CD4-positive, alpha-beta T cell treated with Interleukin-4 for 1 hour (primary cell): ENCODE measurements at places on chromosomes 11 and 22.
A peak's percentile ranks its signal among the peaks of the same experiment; 100 is the strongest.

DNA sequence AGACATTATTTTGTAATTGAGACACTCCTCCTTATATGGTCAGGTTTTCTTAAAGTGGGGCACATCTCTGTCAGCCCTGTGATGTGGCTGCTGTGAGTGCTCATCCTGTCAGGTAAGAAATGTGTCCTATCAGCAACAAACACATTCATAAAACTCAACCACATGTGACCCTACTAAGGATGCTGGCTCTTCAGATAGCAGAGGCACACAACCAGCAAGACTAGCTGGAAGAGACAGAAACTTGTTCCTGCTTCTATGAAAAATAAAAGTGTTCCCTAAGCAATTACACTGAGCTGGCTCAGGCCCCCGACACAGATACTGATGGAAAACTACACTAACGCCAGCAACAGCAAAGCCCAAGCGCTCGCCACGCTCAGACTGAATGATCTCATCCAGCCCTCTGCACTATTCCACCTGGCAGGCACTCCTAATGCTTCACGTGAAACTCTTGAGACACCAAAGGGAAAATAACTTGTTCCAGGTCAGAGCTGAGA is 49.8 kb upstream of the CYP2D6 start:
- peak; percentile 80 for DNase-seq

GRCh38 chr22:39674536-39674935 is 104.0 kb downstream of the CACNA1I start:
- DNase-seq: no peak

DNA sequence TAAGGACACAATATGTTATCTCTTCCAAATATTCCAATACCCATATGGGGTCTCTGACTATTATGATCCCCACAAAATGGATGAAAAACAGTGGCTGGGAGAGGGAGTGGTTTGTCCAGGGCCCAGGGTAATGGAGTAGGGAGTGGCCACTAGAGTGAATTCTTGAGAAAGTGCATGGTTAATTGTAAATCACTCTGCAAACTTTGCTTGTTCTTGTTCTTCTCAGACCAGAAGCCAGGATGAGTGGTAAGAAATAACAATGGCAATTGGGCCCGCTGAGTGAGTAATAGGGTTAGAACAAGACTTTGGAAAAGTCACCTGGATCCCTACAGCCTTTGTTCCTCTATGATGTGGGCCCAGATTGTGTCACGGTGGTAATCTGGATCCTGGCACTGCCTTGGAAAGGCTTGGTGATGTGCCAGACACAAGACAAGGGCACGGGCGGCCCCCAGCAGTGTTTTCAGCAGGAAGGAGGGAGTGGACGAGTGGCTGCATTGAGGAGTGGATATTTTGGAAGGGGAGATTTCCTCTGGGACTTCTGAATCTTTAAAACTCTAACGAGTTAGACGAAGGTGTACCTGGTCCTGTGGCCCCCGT is 18.2 kb upstream of the KIRREL3 start:
- DNase-seq: no peak

- no peak for DNase-seq
Observed at GRCh38 chr11:37721485-37721884, 1123.4 kb upstream of the RAG2 start.

GRCh38 chr11:118132385-118133151 is 20.1 kb downstream of the SCN4B start:
- DNase-seq: no peak

DNA sequence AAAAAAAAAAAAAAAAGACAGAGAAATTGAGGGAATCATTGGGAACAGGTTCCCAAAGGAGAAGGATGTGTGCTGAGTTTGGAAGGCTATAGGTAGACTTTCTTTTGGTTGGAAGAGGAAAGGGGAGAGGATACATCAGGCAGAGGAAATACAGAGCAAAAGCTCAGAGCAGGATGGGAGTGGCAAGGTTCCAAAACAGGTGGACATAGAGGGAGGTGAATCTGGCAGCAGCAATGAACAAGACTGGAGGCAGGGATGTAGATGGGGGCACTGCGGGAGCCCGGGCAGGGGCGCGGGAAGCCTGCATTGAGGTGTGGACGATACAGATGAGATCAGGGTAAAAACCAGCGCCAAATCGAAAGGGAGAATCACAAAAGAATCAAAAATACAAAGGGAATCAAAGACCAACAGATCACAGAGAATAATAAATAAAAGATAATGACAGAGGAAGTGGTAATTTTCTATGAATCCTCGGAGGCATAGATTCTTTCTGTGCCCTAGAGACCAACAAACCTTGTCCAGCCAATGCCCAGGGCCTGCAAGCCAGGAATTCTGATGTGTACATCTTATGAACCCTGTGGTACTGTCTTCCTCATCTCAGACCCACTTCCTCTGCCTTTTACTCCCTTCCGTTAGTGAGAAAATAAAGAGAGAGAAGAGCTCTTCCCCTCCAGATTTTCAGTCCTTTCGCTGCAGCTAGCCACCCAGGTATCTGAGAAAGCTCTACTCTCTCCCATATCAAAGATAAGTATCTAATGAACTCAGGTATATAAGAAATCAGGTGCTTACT is 70.3 kb downstream of the SLC1A2 start:
- DNase-seq: no peak
